ENCODE measurements at places on chromosomes 5 and 9.

DNA sequence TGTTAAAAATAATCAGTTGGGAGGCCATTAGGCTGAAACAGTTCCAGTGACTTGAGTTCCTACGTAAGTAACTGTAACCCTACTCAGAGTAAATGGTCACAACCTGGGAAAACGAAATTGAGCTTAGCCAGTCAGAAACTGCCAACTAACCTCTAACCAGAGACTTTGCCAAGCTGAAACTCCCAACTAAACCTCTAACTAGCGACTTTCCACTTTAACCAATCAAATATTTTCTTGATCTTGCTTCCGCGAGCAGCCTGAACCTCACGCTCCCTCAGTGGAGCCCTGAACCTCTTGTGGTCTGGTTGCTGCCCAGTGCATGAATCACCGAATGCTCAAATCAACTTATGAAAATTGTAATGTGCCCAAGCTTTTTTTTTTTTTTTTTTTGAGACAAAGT is 156.2 kb downstream of the MED10 start:
- no peak for DNase-seq

DNA sequence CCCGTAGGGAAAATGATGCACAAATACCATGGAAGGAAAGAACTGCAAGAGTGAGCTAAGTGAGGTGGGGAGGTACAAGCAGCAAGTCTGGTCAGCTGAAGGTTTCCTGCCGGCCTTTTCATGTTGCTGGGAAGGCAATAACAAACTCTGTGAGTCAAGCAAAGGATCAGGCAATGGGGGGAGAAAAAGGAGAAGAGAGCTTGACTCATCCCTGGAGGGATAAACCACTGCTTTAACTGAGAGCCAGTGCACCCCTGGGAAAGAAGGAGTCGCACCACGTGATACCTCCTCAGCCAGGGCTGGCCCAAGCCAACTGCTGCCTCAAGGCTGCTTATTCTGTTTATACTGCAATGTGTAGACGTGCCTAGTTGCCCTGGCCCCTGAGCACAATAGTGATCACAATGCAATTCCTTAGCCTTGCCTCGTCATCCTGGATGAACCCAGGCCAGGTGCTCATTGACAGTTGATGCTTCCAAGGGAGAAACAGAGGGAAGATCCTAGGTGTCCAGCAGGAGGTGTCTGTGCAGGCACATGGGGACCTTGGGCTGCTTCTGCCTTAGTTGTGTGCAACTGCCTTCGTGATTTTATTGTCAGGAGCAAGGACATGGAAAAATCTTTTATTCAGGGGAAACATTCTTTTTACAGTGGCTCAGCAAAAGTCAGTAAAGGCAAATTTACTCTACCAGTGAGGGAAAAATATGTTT is 203.0 kb upstream of the TUT7 start:
- DNase-seq = no peak

DNA sequence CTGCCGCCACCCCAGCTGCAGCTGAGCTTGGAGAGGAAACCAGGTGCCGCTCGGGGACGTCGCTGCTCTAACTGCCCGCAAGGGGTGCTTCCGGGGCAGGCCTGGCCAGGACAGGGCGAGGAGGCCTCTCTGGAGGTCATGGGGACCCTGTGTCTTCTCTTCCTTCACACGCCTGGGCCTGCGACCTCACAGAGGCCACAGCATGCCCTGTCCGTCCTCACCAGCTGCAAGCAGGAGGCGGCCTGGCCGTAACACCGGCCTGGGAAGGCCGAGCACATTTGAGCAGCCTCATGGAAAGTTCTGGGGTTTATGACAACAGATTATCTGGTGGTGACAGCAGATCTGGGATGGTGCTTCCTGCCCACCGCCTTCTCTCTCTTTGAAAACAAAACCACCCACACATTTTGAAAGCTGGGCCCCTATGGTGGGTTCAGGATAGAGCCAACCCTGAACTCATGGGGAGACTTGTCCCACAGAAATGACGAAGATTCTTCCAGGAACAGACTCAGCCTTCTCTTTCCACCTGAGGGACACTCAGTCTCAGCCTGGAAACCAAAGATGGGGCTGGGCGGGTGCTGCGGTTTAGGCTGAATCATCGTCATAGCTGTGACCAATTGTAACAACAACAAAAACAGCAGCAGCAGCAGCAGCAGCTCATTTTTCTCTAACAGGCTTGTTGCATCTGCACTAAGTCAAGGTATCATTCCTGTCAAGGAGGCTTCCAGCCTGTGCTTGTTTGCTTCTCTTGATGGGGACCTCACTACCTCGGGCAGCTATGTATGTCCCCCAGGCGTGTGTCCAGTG is 99.6 kb upstream of the RAPGEF1 start:
- no peak for DNase-seq

- DNase-seq = no peak
Observed at GRCh38 chr9:83754383-83754977, 46.7 kb upstream of the UBQLN1 start.

DNA sequence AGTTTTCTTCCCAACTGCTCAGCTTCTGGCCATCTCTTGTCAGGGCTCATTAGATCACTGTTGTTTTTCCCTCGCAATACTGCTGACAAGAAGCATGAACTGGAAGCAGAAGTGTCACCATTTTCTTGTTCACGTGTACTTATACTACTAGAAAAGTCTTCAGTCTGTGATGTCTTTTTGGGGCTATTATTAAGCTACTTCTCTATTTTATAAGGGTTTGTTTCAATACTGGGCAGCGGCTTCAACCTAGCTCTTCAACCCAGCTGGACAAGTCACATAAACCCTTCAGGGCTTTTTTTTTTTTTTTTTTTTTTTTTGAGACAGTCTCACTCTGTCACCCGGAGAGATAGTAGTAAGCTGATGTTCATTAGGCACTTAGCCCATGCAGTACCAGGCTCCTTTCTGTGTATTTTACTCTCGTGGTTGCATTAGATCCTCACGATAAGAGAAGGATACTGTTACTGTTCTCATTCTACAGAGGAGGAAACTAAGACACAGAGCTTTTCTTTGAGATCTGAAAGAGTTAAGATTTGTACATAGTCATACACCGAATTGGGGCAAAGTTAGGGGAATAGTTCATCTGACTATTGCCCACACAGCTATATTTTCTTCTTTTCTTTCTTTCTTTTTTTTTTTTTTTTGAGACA is 20.5 kb downstream of the RAPGEF1 start:
- no peak for DNase-seq

GRCh38 chr5:1776831-1777230 is 22.8 kb downstream of the MRPL36 start:
- DNase-seq = no peak

- no peak for DNase-seq
Observed at GRCh38 chr9:68513385-68513784, 27.3 kb downstream of the TMEM252 start.

DNA sequence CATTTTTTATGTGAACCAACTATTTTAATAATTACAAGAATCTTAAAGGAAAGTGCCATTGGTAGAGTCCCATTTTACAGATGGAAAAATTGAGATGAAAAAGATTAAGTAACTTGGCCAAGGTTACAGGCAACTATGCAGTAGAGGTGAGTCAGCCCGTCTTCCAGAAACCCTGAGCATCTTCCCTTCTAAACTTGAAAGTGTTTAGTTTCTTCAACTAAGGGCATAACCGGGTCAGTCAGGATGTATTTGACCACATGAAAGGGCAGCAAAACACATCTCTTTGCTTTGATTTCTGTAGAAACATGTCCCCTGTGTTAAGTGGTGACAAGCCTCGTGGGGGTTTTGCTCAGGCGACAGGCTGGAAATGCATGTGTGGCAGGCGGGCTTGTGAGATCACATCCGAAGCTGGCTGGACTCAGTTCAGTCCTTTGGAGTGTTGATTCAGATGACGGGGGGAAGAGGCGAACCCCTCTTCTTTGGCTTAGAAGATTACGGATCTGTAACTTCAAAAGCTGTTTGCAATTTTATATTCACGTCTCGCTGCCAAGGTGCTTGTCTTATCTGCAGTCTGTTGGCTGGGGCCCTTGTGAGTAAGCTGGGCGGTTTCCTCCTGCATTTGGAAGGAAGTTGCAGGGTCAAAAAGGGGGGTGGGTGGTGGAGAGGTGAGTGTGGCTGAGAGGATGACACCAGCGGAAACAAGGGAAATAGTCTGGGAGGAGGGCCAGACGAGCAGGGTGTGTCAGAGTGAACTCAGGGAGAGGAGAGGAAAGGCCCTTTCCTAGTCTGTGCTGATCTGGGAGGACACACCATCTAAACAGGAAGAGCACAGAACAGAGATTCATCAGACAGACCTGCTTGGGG is 78.9 kb upstream of the RPS23 start:
- DNase-seq = no peak

GRCh38 chr5:72172786-72173185 is 65.5 kb downstream of the MAP1B start:
- no peak for DNase-seq

DNA sequence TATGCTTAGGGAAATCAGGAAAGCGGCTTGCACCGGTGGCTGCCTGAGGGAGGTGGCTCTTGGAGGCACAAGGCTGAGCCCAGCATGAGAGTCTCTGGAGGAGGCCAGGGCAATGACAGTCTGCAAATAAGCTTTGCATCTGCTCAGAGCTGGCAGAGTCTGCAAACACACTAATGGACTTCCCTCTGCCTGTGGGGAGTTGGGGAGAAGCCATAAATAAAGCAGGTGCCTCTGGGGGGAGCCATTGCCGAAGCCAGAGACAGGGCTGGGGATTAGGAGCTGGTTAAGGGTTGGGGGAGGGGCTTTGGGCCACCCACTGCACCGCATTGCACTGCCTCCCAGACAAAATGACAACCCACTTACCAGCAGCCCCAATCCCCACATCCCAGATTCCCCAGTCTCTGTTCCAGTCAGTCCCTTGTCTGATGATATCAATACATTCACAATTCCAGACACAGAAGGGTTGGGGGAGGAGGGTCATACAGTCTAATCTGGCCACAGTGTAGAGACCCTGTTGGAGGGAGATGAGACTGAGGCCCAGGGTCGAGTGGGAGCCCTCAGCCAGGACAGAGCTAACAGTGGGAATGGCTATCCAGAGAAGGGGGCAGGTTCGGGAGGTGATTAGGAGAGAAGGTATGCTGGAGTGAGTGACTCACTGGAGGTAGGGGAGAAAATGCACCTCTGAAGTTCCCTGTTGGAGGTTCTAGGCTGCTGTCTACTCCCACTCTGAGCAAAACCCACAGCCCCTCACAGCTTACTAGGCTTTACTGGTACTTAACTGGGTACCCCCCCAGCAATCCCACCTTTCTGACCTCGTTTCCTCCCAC is 53.7 kb downstream of the PAX5 start:
- peak; percentile 36 for DNase-seq

GRCh38 chr9:136567651-136568287 is 21.9 kb upstream of the NOTCH1 start:
- no peak for DNase-seq

DNA sequence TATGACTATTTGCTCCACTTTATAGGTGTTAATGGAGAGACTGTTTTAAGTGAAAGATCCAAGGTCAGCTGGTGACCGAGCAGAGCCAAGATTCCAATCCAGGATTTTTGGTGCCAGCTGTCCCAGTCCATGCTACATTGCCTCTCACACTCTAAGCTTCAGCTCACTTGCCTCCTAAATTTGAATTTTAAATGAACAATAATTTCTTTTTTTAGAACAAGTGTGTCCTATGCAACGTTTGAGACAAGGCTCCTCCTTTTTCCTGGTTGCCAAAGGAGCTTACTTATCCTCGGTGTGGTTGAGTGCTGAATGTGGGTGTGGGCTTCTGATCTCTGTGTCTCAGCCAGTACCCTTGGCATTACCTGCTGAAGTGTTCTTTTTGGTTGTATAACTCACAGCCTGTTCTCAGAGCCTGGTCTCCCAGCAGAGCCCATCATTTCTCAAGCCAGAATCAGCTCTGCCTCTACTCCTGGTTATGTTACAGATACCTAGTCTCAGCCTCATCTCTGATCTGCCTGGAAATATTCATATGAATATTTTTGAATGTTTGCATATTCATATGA is 4.0 kb upstream of the PRRC1 start:
- no peak for DNase-seq

- DNase-seq = no peak
Observed at GRCh38 chr9:134403682-134404301, 77.5 kb downstream of the RXRA start.

DNA sequence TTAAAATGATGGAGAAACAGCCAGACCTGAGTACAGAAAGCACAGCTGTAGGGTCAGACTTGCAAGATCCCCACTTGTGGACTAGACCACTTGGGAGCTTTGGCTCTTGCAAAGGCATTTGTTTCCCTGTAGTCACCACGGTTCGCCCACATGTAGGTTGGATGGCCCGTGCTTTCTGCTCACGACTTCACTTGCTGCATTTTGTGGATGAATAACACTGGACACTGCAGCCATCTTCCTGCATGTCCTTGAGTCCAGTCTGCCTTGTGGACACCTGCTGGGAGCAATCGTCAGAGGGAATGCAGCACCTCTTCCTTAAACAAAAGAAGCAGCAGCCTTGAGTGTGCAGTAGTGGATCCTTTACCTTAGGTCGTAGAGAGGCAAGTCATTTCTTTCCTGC is 372.9 kb upstream of the IRX2 start:
- no peak for DNase-seq
